Cortex of kidney (tissue), 1 donor: ENCODE measurements at places on chromosomes 7 and 10.

- no peak for DNase-seq
These were observed 123.5 kb downstream of the C10orf105 start for GRCh38 chr10:71596127-71596526.

DNA sequence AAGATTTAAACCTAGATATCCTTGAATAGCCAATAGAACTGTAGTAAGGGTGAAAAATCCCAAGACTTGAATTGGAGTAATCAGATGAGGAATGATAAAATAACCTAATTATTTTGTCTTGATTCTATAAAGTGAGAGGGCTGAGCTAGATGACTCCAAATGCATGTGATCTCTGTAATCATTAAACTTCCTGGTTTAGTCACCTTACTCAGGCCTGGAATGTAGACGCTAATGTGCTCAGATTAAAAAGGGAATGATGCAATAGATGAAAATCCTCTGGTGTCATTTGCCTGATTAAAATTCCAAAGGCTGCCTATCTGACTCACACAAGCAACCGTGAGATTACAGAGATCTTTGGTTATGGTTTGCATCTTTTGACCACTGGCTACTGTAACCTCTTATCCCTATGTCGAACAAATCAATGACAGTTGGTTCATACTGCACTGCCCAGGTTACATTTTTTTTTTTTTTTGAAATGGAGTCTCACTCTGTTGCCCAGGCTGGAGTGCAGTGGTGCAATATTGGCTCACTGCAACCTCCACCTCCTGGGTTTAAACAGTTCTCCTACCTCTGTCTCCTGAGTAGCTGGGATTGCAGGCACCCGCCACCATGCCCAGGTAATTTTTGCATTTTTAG, 2.9 kb upstream of the HKDC1 start:
- no peak for DNase-seq

- DNase-seq, result no peak
These were observed 84.2 kb upstream of the MKI67 start for GRCh38 chr10:128210215-128211063.

DNA sequence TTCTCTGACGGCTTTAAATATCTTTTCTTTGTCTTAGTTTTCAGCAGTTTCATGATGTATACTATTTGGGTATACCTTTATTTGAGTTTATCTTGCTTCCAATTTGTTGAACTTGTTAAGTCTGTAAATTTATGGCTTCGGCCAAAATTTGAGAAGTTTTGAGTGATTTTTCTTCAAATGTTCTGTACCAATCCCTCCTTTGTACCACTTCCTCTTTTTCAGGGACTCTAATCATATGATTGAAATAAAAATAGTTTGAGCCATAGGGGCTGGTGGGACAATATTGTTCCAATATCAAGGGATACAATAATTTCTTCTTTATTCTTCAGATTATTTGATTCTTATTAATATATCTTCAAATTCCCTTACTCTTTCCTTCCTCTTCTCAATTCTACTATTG, 43.1 kb upstream of the CTTNBP2 start:
- DNase-seq, result no peak
